ENCODE measurements at places on chromosomes 3 and 15.

DNA sequence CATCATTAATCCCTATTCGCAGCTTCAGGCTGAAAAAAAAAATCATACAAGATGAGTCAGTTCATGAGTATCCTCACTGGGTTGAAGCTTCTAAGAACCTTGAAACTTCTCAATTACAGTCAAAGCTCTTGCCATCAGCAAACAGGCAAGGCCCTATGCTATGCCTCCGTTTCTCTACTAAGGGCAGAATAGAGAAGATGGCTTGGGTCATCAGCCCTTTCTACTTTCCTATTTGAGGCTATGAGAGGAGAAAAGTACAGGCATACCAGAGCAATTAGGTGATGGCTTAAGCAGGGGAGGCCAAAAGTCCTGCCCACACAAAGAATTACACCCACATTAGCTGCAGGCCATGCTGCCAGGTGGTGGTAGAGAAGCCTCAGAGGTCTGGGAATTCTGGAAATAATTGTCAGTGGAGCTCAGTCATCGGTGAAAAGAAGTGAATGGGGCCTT, 89.0 kb downstream of the MRPL46 start:
- DNase-seq, result no peak

DNA sequence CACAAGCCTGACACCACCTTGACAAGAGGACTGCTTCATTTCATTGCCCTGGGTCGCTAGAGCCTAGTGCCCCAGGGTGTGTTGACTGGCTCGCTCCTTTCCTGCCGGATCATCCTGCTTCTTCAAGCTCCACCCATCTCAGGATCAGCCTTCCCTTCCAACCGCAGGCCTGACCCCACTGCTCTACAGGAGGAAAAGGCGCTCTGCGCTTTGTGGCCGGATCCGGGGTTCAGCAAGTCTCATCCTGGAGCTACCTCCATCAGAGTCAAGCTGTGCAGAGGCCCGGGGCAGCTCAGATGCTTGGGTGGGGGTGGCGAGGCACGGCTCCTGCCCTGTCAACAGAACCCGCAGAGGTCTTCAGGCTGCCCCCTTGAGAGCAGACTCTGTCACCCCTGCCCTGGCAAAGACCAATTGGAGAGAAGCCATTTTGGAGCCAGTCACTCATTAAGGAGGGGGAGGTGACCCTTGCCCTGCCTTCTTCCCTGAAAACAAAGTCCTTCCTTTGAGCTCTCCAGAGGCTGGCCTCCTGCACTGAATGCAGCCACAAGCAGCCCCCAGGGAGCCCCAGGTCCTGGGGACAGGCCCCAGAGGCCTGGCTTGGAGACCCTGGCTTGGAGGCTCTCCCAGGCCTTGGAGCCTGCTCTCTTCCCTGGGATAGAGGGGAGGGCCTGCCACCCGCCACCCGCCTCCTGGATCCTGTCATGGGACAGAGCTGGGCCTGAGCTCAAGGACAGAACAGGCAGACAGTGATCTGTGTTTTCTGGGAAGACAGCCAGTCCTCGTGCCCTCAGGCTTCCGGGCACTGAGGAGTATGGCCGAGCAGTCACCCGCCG, 80.3 kb downstream of the CPN2 start:
- no peak for DNase-seq

- no peak for DNase-seq
These were observed 49.0 kb downstream of the HOMER2 start for GRCh38 chr15:82903511-82903910.

GRCh38 chr3:158696618-158697017, 24.2 kb upstream of the LXN start:
- no peak for DNase-seq

DNA sequence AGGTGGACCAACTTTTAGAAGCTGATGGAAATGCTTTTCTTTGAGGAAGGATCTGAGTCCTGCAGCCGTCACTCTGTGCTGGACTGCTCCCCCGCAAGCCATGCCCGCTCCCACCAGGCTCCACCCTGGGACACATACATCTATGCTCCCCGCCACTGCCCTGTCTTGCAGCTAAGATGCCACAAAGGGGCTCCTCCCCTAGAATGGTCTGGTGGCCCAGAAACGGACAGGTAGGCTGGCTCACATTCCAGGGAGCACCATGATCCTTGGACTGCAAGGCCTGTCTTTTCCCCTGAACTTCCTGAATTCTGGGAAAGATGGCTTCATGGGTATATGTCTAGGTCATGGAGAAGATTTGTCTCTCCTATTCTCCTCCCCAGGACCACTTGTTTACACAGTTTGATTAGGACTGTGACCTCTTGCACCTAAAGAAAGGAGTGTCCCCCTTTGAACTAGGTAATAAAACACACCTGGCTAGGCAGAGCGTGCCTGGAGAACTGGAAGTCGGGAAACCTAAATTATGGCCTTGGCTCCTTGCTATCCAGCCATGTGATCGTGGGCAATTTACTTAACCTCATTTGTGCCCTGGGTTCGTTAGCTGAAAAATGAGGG, 220.9 kb upstream of the BHLHE40 start:
- no peak for DNase-seq

DNA sequence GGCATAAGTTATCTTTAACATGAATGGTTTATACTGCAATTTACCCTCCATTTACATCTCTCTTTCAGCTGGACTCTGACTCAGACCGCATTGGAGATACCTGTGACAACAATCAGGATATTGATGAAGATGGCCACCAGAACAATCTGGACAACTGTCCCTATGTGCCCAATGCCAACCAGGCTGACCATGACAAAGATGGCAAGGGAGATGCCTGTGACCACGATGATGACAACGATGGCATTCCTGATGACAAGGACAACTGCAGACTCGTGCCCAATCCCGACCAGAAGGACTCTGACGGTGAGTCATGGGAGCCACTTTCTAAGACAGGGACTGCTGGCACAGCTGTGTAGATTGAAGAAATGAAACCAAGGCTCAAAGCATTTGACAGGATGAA, 11.6 kb downstream of the THBS1 start:
- DNase-seq, result no peak

Data from amniotic stem cell (primary cell).